ENCODE measurements at places on chromosomes 7 and 10.

- no peak for DNase-seq
These were observed 12.4 kb downstream of the CBX3 start for GRCh38 chr7:26213807-26214515.

GRCh38 chr10:97456686-97457065 lies 10.7 kb downstream of the ZDHHC16 start:
- no peak for DNase-seq

DNA sequence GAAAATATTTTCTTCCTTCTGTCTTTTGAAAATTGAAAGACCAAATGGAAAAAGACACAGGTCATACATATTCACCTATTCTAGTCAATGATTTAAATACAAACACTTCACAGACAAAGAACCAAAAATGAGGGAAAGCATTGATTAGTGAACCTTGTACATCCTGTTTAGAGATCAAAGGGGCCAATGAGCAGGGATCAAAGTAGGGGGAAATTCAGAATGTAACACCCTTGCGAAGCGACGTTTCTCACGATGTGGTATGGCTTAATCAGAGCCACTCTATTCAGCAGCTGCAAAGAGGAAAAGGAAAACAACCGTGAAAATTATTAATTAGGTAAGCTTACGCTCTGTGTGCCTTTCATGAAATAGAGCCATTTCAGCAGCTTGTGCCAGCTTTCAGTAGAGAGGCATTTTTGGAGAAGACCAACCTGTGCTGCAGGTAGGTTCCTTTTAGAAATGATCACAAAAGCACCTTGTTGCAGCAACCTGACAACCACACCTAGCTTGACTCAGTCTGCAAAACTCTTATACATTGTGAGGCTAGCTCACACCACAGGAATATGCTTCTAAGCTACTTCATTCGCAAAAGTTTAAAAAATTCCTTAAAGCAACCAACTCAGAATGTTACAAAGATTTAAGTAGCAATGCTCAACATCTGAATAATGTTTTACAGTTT lies 78.0 kb downstream of the DKK1 start:
- no peak for DNase-seq

GRCh38 chr7:95693551-95694333 lies 78.6 kb upstream of the DYNC1I1 start:
- no peak for DNase-seq

GRCh38 chr10:95841661-95842498 lies 65.9 kb upstream of the CC2D2B start:
- no peak for DNase-seq

- no peak for DNase-seq
These were observed 3.5 kb upstream of the GDF2 start for GRCh38 chr10:47318706-47319105.

DNA sequence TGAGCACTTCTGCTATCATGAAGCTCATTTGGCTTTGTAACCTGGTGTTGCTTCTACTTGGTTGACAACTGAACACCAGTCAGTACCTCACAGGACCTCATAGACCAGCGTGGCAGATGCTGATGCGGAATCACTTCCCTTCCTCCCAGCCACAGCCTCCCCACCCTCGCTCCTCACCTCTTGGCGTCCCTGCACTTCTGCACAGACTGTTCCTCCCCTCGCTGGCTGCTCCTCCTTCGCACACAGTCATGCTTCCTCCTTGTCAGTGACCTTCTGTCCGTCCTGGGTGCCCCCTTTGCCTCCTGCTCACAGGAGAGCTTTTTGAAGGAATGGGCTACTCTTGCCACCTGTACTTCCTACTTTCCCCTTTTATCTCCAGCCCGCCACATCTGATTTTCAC lies 61.4 kb upstream of the CTBP2 start:
- no peak for DNase-seq

DNA sequence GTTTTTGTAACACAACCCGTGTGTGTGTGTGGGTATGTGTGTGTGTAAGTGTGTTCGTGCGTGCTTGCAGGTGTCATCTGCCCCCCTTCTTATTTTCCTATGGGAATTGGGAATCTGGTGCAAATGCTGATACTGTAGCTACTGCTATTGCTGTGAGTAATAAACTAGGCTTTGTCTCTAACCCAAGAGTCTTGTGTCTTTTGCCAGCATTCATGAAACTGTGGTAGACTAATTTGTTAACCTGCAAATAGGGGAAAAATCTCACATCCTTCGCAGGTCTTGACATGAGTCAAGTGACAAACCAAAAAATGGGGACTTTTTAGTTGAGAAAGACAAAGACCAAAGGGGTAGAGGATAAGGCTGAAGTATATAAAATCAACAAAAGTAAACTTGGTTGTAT lies 57.9 kb upstream of the FAM133B start:
- no peak for DNase-seq

- no peak for DNase-seq
These were observed 89.3 kb upstream of the PRKCQ start for GRCh38 chr10:6669269-6669859.

- DNase-seq = no peak
These were observed 13.3 kb downstream of the GPR146 start for GRCh38 chr7:1057416-1058291.

- DNase-seq = no peak
These were observed 209.9 kb upstream of the VSTM2A start for GRCh38 chr7:54332301-54332700.

DNA sequence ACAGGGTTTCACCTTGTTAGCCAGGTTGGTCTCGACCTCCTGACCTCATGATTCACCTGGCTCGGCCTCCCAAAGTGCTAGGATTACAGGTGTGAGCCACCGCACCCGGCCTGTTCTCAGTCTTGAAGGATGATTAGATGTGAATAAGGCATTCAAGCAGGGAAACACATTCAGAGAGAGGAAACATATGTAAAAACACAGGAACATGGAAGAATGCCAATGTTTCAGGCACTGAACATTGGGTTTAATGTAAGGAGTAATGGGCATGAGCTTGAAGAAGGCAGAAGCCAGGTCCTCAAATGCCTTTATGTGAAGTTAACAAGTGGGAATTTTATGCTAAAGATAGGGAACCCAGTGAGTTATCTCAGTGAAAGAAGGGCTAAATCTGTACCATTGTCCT lies 74.3 kb downstream of the ARL4A start:
- no peak for DNase-seq

GRCh38 chr10:127600479-127600878 lies 51.4 kb downstream of the NPS start:
- no peak for DNase-seq

DNA sequence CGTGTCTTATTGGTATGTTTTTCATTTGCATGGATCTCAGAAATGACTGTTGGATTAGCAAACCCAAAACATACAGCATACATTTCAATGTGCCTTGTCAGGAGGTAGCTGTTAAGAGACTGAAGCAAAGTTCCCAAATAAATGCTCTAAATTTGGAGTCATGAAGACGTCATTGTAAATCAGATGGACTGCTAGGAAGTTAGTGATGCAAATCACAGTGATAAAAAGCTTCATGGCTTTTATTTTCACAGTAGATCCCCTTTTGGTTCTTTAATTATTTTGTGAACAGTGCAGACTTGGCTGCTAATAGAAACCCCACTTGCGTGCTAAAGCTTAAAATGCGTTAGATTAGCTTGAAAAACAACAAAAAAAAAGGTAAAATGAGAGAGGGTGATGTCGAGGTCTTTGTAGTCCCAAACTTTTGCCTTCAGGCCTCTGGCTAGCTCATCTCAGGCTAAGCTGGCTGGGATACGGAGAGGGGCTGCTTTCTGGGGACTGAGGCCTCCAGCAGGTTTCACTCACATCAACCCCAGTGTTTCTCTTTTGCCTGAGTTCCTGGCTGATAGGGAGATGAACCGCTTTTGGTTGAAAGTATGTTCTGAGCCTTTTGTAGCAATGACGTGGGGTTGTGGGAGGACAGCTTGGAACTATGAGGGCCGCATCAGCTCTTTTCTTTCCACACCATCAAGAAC lies 107.1 kb upstream of the CDCA7L start:
- DNase-seq = no peak

GRCh38 chr7:124041439-124041838 lies 8.6 kb upstream of the TMEM229A start:
- no peak for DNase-seq

GRCh38 chr10:11180228-11180627 lies 162.6 kb downstream of the CELF2 start:
- DNase-seq = peak; percentile 59

- DNase-seq = no peak
These were observed 4.2 kb downstream of the SFTPD start for GRCh38 chr10:79944428-79945395.

DNA sequence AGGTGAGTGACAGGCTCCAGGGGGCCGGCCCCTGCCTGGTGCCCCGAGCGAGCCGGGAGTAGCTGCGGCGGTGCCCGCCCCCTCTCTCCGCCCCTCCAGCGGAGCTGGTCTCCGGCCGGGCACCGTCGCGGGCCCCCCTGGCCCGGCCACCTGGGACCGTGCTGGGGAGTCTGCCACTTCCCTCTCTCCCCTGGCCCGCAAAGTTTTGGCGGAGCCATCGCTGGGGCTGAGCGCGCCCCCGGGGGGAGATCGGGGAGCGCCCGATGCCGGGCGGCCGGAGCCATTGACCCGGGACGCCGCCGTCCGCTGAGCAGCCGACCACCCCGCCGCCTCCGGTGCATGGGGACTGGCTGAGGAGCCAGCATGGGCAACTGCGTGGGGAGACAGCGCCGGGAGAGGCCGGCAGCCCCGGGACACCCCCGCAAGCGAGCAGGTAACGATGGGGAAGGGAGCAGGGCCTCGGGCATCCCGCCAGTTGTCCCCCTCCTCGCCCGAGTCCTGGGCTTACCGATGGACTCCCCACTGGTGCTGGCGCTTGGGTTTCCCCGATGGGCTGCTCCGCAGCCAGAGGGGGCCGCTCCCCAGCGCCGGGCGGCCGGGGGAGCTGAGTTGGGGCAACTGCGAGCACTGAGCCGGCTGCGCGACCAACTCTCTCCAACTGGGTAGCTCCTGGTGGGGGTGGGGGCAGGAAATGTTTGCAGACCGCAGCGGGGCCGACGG lies at the start of gene UBTD1:
Gene UBTD1, plus strand, starts transcription at position 84 of the 720 bp plus-strand sequence. Its CDS starts 280 bp downstream, at position 364.
- peak; percentile 23 for DNase-seq

GRCh38 chr7:135260930-135261721 lies 27.5 kb downstream of the STRA8 start:
- DNase-seq = no peak

- no peak for DNase-seq
These were observed 203.1 kb downstream of the ZMYND11 start for GRCh38 chr10:338171-339037.

DNA sequence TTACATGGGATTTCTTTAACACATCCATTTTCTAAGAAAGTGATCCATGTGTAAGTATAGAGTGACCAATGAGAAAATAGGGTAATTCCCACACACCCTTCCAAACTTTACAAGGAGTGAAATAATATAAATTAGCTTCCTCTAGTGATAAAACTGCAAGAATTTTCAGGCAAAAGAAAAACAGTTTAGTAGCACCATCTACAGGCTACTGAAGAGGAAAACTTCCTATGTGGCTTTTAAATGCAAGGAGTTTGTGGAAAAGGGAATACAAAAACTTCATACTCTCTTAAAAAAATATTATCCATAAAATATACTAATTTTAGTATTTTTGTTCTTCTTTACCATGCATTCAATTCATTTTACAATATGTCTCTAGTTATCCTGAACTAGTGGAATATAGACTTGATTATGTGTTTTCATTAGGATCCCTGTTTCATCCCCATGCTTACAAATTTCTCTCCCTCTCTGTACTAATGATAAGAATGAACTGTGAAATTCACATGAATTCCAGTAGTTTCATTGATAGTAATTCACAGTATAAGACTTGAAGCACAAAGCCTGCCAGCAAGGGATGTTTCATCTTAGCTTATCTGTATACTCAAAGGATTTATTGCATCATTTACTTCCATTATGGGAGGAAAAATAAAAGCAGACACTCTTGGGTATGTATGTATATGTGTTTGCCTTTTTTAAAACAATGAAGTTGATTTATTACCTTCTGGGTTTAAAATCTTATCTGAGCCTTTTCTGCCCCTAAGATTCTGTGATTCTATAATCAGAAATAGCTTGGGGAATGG lies 442.9 kb downstream of the AUTS2 start:
- no peak for DNase-seq

DNA sequence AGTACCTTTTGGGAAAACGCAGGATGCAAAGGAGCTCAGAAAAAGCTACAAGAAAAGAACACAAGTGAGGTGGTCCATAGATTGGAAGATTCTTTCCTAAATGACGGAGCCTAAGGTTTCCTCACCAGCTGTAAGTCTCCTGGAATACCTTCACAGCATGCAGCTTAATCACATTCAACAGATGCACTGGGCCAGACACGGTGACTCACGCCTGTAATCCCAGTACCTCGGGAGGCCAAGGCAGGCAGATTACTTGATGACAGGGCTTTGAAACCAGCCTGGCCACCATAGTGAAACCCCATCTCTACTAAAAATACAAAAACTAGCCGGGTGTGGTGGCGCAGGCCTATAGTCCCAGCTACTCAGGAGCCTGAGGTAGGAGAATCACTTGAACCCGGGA lies 228.7 kb downstream of the FRMD4A start:
- DNase-seq = no peak

DNA sequence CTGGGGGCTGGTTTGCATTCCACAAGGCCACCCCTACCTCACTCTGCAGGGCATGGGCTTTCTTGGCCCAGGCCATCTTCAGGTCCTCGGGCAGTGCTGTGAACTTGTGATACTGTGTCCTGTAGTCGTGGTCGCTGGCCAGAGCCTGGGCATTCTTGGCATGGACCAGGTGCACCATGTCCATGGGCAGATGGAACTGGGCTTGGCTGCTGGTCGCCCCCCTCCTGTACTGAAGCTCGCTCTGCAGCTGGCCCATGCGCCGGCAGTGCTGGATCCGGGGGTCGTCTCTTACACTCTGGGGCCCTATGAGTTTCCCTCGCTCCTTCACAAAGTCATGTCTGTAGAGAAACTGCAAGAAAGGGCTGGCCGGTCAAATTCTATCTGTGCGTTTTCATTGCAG lies 51.7 kb downstream of the HABP2 start:
- DNase-seq = no peak

DNA sequence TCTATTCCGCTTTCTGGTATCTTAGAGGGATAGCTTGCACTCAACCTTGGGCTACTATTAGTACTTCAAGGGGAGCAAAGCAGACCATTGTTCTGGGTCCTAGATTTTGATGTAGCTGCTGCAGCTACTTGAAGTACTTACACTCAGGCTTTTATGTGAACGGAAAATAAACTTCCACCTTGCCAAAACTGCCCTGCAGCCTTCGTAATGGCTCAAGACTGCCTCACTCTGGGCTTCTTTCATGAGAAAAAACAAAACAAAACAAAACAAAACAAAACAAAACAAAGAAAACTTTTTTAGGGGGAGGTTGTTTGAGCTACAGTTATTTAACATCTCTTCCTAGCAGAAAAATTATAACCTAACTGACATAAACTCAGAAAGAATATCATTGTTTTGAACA lies 19.4 kb upstream of the EPHB6 start:
- DNase-seq = no peak

DNA sequence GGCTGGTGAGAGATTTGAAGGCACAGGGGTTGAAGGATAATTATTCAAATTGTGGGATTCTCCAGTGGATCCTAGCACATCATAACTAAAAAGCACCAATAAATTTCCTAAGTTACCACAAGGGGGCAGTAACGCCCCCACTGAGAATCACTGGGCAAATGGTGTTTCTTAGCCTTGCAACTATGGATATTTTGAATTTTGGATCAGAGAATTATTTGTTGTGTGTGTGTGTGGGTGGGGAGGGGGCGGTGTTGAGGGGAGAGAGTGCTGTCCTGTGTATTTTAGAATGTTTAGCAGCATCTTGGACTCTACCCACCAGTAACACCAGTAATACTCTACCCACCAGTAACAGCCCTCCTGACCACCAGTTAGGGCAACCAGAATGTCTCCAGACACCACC lies 63.3 kb upstream of the PRKG1 start:
- no peak for DNase-seq

All from activated CD4-positive, alpha-beta T cell treated with anti-CD3 and anti-CD28 coated beads, Interleukin-2, amount 50 U/mL, for 4 hours (primary cell).